ENCODE measurements at places on chromosomes 5 and 9.

GRCh38 chr9:106745457-106745856, 117.5 kb upstream of the ZNF462 start:
- no peak for DNase-seq

DNA sequence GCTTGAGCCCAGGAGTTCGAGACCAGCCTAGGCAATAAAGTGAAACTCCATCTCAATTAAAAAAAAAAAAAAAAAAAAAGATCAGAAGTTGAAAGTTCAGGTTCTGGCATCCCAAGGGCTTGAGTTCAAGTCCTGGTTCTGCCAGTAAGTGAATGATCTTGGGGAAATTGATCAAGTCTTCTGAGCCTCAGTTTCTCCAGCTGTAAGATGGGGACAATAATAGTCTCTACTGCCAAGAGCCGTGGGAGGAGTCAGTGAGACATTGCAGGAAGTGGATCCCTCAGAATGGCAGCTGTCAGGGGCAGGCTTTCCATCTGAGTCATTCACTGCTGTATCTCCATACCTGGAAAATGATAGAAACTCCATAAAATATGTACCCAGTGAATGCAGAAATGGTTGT, 37.8 kb upstream of the FUBP3 start:
- no peak for DNase-seq

- DNase-seq, result no peak
Observed at GRCh38 chr5:108634617-108635288, 112.9 kb upstream of the FER start.

GRCh38 chr5:84870369-84870768, 485.7 kb upstream of the EDIL3 start:
- no peak for DNase-seq

DNA sequence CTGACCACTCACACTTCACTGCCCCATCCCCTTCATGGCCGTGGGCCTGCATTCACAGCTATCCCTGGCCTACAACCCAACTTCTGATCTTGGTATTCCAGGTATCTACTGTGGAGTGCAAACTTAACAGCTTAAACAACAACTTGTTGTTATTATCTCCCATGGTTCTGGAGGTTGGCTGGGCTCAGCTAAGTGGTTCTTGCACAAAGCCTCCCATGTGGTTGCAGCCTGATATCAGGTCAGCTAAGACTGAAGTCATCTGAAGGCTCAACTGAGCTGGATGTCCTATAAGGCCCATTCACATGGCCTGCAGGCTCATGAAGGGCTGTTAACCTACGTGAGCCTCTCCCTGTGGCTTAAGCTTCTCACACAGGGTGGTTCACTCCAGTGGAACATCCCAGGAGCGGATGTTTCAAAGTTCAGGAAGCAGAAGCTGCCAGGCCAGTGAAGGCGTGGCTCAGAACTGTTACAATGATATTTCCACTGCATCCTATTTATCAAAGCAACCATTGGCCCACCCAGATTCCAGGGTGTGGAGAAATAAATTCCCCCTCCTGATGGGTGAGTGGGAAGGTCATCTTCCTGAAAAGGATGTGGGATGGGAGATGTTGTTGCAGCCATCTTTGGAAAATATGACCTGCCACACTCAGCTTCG, 30.0 kb upstream of the TRIO start:
- no peak for DNase-seq
